SK-MEL-5 (cell line): ENCODE measurements at places on chromosomes 12 and 14. TPM values are rescaled to one million over a fixed set of nuclear protein-coding genes. Genes with fewer than 3 reads are reported as not detected.
A peak's percentile ranks its signal among the peaks of the same experiment; 100 is the strongest.

Gene RNU4-1
- not detected in 2 replicates for total RNA-seq

DNA sequence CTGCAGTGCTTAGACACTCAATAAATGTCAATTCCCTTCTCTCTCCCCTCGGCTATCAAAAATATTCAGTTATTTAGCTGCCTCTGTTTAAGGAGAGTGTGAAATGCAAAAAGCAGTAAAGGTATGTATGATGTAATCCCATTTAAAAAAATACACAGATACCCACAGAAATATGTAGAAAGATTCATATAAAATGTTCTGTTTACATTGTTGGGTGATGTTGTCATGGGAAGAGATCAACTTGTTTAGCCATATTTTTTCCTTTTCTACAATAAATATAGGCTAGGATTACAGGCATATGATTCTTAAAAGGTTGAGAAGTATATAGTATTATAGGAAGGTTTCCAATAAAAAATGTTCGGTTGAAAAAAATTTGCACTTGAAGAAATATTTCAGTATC lies 7.8 kb downstream of the PPP2R3C start:
- no peak for DNase-seq

- DNase-seq, result peak; percentile 67
Observed at GRCh38 chr12:80412343-80412953, 31.6 kb upstream of the PTPRQ start.

DNA sequence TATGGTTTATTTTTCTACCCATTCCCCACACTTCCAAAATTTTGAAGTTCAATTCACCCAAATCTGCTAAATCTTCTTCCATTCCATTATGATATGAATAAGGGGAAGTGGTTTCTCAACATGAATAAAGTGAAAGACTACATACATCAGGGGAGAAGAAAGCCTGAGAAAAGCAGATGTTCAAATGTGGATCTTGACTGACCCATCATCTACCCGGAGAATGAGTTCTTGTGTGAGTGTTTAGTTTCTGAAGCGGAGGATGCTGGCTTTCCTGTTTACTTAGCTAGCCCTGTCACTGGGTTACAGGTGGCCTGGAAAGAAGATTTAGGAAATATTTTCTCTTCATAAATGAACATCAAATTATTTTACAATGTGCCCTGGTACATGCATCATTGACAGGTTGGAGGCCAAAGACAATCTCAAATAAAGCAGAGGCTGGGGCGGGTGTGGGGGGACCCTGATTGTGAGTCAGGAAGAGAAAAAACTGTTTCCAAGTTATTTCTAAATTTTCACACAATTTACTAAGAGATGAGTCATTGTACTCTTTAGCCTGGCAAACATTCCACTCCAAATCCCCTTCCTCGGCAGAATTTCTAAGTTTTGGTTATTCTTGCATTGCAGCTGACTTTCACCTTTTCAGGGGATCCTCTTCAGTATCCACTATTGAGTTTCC lies 135.6 kb downstream of the SLC25A21 start:
- DNase-seq, result no peak

DNA sequence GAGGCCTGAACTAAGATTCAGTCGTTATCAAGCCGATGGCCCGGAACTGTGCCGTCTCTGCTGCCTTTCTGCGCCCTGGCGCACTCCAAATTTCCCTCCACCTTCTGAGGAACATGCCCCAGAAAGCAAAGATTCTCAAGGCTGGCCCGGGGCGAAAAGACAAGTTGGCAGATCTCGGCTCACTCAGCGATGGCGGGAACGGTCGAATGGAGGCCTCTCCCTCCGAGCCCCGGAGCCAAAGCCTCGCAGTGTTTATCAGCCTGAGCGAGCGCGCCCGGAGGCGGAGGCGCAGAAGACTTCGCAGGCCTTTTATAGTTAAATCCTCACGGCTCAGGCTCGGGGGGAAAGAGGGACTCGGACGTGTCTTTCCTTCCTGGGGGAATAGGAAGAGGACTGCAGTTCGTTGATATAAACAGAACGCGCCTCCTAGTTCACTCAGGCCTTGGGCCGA lies 5.6 kb downstream of the TBX5 start:
- DNase-seq, result no peak

Gene C12orf54
- total RNA-seq, result not detected in 2 replicates

GRCh38 chr14:92456215-92457015 lies 57.2 kb upstream of the RIN3 start:
- DNase-seq, result peak; percentile 71

DNA sequence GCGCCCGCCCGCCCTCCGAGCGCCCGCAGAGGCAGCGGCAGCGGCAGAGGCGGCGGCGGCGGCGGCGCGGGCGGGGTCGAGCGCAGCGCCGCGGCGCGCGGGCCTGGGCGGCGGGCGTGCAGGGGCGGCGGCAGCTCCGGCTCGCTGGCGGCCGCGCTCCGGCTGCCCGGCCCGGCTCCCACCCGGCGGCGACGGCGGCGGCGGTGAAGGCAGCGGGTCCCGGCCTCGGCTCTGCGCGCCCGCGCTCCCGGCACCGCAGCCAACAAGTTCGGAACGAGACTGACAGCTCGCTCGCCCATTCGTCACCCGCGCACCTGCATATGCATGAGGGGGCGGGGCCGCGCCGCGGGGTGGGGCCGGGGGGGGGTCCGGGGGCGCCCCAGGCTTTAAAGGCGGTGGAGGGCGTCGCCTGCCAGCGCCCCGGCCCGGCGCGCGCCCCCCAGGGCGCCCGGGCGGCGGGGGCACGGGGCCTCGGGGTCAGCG lies at the start of gene JAG2:
Gene JAG2, minus strand, starts transcription at position 281 of the 483 bp plus-strand sequence. CDS start 356 bp downstream, outside the sequence.
- peak; percentile 44 for DNase-seq

DNA sequence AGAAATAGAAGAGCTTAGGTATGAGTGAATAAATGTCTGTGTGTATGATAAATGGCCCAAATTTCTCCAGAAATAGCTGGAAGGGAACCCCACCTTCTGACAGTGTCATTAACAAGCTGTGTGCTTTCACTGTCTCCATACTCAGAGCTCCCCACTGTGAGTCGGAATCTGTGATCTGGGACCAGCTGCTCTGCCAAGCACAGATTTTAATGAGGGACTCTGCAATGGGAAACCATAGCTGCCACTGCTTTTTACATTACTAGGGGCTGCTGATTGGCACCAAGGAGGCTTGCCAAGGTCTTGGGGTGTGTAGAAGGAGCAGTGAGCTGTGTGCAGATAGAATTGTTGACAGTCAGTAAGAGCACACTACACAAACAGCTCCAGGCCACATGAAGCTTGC lies 244.2 kb upstream of the CCDC196 start:
- no peak for DNase-seq

- peak; percentile 62 for DNase-seq
Observed at GRCh38 chr12:85920324-85920947, 46.3 kb downstream of the NTS start.
